ENCODE measurements at places on chromosomes 7 and 10.

GRCh38 chr7:111004310-111004901 lies 86.5 kb upstream of the LRRN3 start:
- no peak for DNase-seq

DNA sequence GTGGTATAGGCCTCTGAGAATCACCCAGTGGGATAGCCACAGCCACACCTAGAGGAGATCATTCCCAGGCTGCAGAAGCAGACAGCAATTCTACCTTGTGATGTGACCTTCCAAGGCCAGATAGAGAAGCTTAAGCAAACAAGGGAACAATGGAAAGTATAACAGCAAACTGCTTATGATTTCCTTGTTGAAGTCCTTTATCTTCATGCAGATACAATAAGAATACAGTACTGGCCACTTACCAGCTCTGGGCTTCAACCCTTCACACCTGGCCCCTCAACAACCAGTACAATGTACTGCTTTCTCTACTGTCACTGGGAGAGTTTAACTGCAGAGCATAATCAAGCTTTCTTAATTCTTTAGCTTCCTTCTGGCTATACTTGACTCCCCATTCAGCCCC lies 22.6 kb upstream of the DDX50 start:
- DNase-seq = no peak

DNA sequence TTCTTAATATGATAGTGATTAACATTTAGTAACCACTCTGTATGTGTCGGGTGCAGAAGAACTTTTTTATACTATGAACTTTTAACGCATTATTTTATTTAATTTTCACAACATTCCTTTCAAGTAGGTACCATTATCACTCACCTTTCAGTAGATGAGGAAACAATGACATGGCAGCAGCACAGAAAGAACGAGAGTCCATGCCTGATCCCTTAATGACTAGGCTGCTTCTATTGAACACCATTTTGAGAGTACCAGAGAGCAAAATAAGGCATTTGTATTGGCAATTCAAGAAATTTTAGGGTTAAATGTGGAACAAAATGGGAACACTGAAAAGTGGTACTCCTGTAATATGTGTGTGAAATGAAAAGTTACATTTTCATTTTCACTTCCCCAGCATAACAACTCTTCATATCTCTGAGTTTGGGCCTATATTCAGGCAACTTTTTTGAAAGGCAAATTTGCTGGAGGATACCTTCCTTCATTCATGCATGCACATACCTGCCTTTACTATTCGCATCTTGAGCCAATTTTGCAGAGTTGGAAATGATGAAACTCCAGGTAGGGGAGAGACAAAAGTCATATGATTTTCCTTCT lies 12.8 kb downstream of the LRRN3 start:
- DNase-seq = peak; percentile 28

- DNase-seq = no peak
Observed at GRCh38 chr10:128386816-128387604, 260.8 kb upstream of the MKI67 start.

GRCh38 chr7:28156401-28156800 lies 24.2 kb downstream of the JAZF1 start:
- DNase-seq = no peak

- DNase-seq = peak; percentile 84
Observed at GRCh38 chr7:140390466-140391190, 7.7 kb downstream of the SLC37A3 start.
